ENCODE measurements at places on chromosomes 11 and 22. TPM values are rescaled to one million over a fixed set of nuclear protein-coding genes. Genes with fewer than 3 reads are reported as not detected.

The ALKBH8 gene
- total RNA-seq = 20.1 TPM

DNA sequence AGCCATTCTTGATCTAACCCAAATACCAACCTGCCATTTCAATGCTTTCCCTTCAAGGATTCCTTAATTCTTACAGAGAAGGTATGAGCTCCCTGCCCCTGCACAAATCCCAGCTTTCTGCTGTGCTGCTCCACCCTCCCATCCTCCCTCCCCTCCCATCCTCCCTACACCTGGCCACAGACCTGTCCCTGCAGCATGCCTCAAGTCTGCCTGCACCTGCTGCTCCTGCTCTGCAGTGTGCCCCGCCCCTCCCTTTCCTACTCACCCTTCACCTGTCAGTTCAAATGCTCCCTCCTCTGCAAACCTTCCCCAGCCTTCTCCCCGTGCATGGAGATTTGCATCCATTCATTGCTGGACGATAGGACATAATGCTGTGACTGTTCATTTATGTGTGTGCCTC lies 139.9 kb upstream of the NARS2 start:
- no peak for DNase-seq

- DNase-seq = no peak
Measured at GRCh38 chr22:19139001-19139356, 5.5 kb downstream of the ESS2 start.

The LRRC74B gene
- total RNA-seq = not detected

DNA sequence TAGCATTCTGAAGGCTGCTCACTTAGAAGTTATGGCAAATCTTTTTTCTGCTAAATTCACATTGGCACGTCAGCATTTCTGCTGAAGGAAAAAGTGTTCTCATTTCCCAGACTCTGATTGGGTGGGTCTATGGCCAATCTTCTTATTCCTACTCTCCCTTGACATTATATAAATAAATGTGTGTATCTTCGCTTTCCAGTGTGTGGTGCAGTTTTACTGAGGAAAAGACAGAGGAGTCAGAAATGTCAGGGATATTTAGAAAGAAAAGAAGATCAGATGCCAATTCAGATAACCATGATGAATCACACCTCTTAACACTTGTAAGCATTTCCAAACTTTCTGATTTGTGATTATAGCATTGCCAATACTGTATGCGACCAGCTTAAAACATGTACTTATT lies 3.2 kb upstream of the BDNF start:
- DNase-seq = no peak

GRCh38 chr22:45996241-45997076 lies 19.5 kb upstream of the WNT7B start:
- DNase-seq = no peak

The UBQLN3 gene
- total RNA-seq = not detected

The FAM227A gene
- total RNA-seq = 3.7 TPM

- DNase-seq = no peak
Measured at GRCh38 chr22:47548953-47549740, 786.7 kb downstream of the TBC1D22A start.

DNA sequence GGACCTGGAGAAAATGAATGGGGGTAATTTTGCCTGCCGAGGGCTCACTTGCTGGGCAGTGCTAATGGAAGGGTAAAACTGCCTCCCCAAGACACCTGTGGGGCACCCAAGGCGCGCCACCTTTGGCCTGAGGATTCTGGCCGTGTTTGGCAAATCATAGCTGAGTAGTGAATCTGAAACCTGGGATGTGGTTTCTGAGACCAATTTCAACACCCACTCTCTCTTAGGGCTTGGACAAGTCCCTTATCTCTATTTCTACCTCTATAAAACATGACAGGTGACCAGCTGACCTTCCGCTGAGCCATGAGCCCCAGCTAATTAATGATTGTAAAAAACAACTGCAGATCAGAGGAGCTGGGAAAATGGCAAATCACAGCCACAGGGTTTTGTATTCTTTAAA lies 1.5 kb upstream of the PACSIN3 start:
- DNase-seq = no peak

DNA sequence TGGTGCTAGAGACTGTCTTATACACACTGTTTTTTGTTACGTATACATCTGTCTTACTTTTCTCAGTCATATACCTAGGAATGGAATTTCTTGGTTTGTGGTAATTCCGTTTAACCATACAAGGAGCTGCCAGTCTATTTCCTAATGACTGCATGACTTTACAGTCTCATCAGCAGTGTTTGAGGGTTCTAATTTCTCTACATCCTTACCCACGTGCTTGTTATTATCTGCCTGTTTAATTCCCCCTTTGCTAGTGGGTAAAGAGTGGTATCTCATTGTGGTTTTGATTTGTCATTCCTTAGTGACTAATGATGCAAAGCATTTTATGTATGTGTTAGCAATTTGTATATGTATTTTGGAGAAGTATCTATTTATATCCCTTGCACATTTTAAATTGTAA lies 1008.0 kb downstream of the FAM181B start:
- DNase-seq = no peak

DNA sequence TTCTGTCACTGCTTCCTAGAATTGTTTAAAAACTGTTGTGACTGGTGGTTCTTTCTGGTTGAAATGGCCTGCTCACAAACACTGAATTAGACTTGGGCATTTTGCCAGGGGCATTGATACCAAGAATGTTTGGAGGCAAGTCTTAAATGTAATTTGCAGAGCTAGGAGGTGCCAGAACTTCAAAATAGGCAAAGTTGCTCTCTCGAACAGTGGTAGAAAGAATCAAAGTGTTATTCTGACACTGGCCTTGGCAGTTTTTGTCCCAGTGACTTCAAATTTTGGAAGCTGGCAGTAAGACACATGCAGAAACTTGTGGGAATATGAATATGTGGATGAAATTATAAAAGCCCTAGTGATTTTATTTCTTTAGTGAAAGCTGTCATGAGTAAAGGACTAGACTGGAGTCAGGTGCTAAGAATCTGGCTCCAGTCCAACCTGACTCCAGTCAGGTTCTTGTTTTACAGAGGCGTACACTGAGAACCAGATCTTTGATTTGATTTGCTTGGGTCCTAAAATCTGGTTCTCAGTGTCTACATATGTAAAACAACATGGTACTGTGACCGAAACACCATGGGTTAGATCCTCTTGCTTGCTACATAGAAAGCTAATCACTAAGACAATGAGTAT lies 20.9 kb downstream of the SVIP start:
- DNase-seq = no peak

The MAP4K2 gene
- total RNA-seq = 9.8 TPM

DNA sequence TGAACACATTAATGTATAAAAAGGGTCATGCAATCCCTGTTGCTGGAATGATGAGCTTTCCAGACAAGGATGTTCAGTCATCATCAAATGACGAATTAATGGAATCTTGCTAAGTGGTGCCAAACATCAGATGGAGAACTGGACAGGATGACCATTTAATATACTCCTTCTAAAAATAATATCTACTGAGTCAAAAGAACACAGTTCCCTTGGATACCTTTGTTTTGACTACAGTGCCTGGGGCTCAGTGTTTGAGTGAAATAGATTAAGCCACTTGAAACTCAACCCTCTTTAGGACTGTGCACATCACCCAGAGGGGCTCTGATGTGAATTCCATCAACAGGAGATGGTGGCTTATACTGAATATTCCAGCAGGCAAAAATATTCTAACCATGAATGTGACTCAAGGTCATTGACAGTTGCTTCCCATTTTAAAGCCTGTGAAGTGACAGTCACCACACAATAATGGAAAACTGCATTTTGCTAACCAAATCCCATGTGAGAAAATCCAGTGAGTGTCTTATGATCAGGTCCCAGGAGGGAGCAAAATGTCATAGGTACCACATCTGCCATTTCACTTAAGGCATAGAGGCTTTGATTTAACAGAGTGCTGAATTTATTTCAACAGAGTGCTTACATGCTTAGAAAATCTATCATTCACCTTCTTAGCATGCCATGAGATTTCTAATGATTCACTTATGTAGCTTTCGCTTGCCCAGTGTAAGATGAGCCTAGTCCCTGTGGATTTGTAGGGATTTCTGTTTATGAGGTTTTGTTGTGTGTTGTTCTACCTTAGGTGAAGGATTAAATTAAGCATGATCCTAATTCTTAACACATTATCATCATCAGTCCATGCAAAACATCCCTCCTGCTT lies 41.3 kb upstream of the SLN start:
- DNase-seq = no peak

GRCh38 chr22:49078076-49078710 lies 749.5 kb downstream of the BRD1 start:
- no peak for DNase-seq

The OR52H1 gene
- total RNA-seq = 0.47 TPM

The ARFIP2 gene
- 25.3 TPM for total RNA-seq

- DNase-seq = no peak
Measured at GRCh38 chr11:22774716-22775115, 54.9 kb downstream of the SVIP start.

- DNase-seq = no peak
Measured at GRCh38 chr11:15419696-15420095, 305.0 kb downstream of the INSC start.

Measured in occipital lobe (tissue), 3 donors.